G401 (cell line): ENCODE measurements at places on chromosomes 2 and 18.

- no peak for DNase-seq
These were observed 208.8 kb upstream of the SALL3 start for GRCh38 chr18:78770823-78771139.

GRCh38 chr2:233593201-233593600 lies 24.2 kb upstream of the UGT1A8 start:
- DNase-seq = no peak

DNA sequence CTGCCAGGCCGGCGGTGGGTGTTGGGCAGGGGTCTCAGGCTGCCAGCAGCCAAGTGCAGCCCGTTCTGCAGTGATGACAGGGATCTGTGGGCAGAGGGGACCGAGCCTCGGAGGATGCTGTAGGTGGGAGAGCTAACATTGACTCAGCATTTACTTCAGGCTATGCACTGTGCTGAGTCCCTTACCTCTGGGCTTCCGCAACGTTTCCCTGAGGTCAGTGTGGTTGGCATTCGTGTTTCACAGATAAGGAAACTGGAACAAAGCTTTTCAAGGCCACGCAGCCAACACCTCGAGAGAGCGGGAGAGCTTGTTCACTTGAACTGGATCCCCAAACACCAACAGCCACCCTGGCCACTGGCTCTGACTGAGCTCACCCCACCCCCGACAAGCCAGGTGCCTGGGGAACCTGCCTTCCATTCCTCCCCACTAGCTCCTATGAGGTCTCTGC lies 839 bp upstream of the GPR148 start:
- DNase-seq = peak; percentile 63

DNA sequence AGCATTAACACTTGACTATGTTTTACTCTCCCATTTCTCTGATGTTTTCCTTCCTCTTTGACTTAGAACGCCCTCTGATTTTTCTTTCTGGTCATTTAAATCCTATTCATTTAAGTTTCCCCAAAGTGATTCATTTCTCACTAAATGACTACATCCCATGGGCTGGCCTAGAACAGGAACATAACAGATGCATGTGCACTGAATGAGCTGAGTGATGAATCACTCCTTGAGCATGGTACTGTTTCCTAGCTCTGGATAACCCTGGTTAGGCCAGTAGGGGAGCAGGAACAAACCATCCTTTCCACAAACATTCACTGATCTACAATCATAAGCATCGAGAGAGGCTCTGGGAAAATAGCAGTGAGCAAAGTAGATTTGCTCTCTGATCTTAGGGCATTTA lies 221.9 kb upstream of the SETBP1 start:
- no peak for DNase-seq

- no peak for DNase-seq
These were observed 114.6 kb upstream of the NCKAP5 start for GRCh38 chr2:133682906-133683305.

- DNase-seq = no peak
These were observed 212.5 kb downstream of the SOCS6 start for GRCh38 chr18:70501358-70501757.

GRCh38 chr2:231331533-231331932 lies 64.0 kb upstream of the B3GNT7 start:
- no peak for DNase-seq
